ENCODE measurements at places on chromosomes 3 and 15. TPM values are rescaled to one million over a fixed set of nuclear protein-coding genes. Genes with fewer than 3 reads are reported as not detected.

The GMPS gene
- 102 TPM for total RNA-seq

The OXTR gene
- 3.9 TPM for total RNA-seq

The PDCD7 gene
- 26.2 TPM for total RNA-seq

The MDFIC2 gene
- not detected for total RNA-seq

The CHST14 gene
- total RNA-seq = 17.0 TPM

The DNAH1 gene
- total RNA-seq = 2.9 TPM

GRCh38 chr15:70437882-70438451, 325.4 kb downstream of the UACA start:
- H3K36me3 ChIP-seq = no peaks in the 10 kb centered on the region
- no peaks in the 10 kb centered on the region for H3K27me3 ChIP-seq
- H3K4me3 ChIP-seq = no peak overlapping the region
- peaks cover 48% of the 10 kb centered on the region for H3K4me1 ChIP-seq
- no peak overlapping the region for H3K27ac ChIP-seq
- DNase-seq = peak; percentile 59

DNA sequence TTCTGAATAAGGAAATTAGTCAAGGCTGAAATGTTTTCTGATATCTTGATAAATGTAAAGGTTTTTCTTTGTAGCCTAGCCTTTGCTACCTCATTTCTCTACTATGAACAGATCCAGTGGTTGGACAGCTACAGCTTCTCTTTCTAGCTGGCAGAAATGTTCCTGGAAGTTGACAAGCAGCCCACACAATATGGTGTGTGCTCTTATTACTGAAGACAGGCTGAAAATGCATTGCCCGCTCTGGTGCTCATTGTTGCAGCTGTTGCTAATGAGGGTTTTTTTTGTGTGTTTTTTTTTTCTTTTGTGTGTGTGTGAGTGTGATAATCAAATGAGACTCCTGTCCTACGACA, 844.3 kb upstream of the SEMA6D start:
- DNase-seq = no peak
- no peaks in the 10 kb centered on the region for H3K36me3 ChIP-seq
- no peak overlapping the region for H3K4me3 ChIP-seq

DNA sequence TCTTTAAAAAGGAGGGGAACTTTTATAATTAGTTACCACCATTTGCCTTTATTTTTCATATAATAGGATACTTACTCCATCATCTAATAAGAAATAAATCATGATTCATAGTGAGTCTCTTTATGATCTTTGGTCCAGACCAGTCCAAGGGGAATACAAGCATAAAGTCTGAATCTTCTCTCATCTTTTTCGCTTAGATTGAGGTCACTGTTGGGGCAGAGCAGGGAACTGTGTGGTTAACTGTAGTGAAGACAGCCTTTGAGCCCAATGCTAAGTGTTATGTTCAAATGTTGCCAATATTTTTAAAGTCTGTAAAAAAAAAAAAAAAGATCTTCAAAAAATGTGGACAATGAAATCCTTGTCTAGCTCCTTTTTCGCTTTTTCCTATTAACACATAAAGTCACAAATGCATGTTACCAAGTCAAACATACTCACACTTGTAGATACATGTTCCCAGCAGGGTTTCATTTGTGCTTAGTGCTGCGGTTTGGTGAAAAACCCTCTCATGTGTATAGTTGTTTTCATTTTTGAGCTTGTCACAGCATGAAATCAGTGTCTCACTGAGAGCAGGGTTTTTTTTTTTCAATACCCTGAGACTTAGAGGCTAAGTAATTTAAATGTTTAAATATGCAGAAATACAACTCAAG, 72.1 kb downstream of the EPHA3 start:
- DNase-seq = no peak
- no peak overlapping the region for H3K27ac ChIP-seq
- H3K4me1 ChIP-seq = no peaks in the 10 kb centered on the region
- no peaks in the 10 kb centered on the region for H3K36me3 ChIP-seq
- no peaks in the 10 kb centered on the region for H3K27me3 ChIP-seq

- H3K4me3 ChIP-seq = no peak overlapping the region
- DNase-seq = no peak
- H3K36me3 ChIP-seq = no peaks in the 10 kb centered on the region
- no peaks in the 10 kb centered on the region for H3K4me1 ChIP-seq
- no peak overlapping the region for H3K27ac ChIP-seq
Observed at GRCh38 chr15:85118581-85118980, 136.9 kb downstream of the PDE8A start.

GRCh38 chr3:190485830-190486532, 27.9 kb upstream of the IL1RAP start:
- H3K36me3 ChIP-seq = no peaks in the 10 kb centered on the region
- no peak for DNase-seq
- H3K27ac ChIP-seq = no peak overlapping the region
- no peaks in the 10 kb centered on the region for H3K4me1 ChIP-seq

DNA sequence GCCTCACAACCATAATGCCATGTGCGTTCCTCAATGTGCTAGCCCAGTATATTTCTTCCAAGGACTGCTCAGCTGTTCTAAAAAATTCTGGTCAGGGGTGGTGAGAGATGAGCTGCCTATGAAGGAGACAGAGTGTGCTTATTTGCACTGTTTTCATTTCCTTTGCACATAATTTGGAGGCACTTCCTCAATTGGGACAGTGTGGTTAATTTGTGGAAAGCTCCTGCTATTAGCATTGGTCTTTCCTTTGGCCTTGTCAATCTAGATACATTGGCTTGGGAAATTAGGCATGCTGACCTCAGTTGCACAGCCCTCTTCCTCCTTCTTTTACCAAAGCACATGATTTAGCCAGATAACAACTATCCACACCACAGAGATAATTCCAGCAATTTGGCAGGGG, 9.4 kb downstream of the FAM81A start:
- no peak overlapping the region for H3K27ac ChIP-seq
- no peaks in the 10 kb centered on the region for H3K36me3 ChIP-seq
- H3K4me1 ChIP-seq = no peaks in the 10 kb centered on the region
- no peak for DNase-seq
- no peaks in the 10 kb centered on the region for H3K27me3 ChIP-seq

DNA sequence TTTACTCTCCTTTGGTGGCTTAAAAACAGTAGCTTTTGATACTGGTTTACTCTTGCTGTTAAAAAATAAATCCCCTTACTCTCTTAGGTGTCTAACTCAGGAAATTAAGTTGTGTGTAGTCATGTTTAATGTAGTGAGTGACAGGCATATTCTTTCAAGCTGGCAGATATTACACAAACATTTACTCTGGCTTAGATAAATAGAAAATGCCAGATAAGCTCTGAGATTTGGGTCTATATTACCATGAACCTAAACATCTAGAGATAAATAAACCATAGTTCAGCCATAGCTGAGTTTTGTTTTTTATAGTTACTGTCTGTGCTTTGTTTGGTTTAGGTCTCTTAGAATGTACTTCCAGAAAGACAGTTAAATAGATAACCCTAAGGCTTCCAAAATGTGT, 2.4 kb downstream of the SEMA6D start:
- H3K4me1 ChIP-seq = no peaks in the 10 kb centered on the region
- no peak overlapping the region for H3K27ac ChIP-seq
- H3K4me3 ChIP-seq = no peak overlapping the region
- no peaks in the 10 kb centered on the region for H3K36me3 ChIP-seq

DNA sequence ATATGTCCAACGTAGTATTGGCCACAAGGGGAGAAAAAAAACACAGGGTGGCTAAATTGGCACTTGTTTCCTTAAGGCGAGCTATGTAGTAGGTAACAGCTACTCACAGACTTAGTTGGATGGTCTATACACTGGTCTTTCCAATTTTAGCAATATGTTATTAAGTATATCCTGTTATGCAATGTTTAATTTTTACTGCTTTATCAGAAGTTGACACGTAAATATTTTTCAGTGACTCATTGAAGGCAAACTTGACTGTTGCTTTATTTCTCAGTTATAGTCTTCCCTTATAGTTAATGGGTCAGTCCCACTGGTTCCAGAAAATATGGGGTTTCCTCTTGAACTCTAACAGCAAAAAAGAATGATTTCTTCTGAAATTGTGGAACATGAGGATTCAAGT, 46.5 kb downstream of the ADPGK start:
- DNase-seq = no peak
- H3K36me3 ChIP-seq = no peaks in the 10 kb centered on the region
- peaks cover 20% of the 10 kb centered on the region for H3K4me1 ChIP-seq

DNA sequence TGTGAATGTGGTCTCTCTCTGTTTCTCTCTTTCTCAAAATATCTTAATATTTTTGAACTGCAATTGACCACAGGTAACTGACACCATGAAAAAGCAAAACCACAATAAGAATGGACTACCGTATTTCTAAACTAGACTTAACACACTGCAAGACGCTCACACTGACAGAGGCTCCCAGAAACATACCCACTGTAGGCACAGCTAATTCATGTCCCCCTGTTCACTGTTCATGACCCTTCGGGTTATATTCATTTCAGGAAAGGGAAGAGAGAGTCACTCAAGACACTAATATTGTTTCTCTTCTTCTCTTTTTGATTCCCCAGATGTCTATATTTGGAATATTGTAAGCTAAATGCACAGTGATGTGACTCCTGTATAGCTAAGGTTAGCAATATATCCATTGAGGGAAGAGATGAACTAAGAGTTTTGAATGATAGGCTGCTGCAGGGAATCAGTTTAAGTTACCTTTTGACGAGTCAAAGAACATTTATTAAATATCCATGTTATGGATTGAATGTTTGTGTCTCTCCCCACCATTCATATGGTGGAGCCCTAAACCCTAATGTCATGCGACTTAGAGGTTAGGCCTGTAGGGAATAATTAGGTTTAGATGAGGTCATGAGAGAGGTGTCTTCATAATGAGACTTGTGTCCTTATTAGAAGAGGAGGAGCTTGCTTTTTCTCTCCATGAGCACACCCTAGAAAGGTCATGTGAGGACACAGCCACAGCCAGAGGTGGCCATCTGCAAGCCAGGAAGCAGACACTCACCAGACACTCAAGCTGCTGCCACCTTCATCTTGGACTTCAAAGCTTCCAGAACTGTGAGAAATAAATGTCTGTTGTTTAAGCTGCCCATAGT, 216.6 kb upstream of the GRM7 start:
- no peaks in the 10 kb centered on the region for H3K4me1 ChIP-seq
- H3K27ac ChIP-seq = no peak overlapping the region
- DNase-seq = no peak
- H3K36me3 ChIP-seq = no peaks in the 10 kb centered on the region
- H3K27me3 ChIP-seq = no peaks in the 10 kb centered on the region

DNA sequence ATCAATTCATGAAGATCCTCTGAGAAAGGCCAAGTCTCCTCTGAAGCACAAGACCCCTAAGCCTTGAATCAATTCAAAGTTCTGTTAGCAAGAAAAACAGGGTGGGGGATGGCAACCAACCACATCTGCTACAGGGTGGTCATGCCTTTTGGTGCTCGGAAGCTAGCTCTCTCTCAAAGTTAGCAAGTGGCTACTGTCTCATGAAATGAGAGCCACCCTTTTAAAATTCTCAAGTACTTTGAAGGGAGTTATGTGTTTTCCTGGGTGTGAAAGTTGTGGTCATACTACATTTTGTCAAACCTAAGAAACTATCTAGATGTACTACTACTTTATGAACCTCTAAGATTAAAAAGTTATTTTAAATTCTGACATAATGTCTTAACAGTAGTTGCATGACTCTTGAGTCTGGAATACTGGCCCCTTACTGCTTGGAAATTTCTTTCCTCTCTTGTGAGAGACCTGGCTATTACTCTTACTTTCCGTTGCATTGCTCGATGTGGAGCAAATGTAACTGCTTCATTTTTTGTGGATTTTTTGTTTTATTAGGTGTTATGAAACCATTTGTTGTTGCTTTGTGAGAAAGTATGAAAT, 116.1 kb downstream of the CHST2 start:
- H3K4me3 ChIP-seq = no peak overlapping the region
- no peaks in the 10 kb centered on the region for H3K27me3 ChIP-seq
- H3K4me1 ChIP-seq = no peaks in the 10 kb centered on the region
- H3K36me3 ChIP-seq = no peaks in the 10 kb centered on the region
- no peak overlapping the region for H3K27ac ChIP-seq

- H3K36me3 ChIP-seq = no peaks in the 10 kb centered on the region
- no peaks in the 10 kb centered on the region for H3K27me3 ChIP-seq
- no peak for DNase-seq
- no peak overlapping the region for H3K4me3 ChIP-seq
- H3K27ac ChIP-seq = no peak overlapping the region
Observed at GRCh38 chr3:7280318-7280717, 419.4 kb downstream of the GRM7 start.

GRCh38 chr15:58244536-58244935, 106.4 kb downstream of the AQP9 start:
- H3K4me1 ChIP-seq = no peaks in the 10 kb centered on the region
- H3K27ac ChIP-seq = no peak overlapping the region
- DNase-seq = no peak
- no peaks in the 10 kb centered on the region for H3K27me3 ChIP-seq

GRCh38 chr3:126021224-126021623, 52.2 kb downstream of the ROPN1B start:
- no peaks in the 10 kb centered on the region for H3K27me3 ChIP-seq
- no peak for DNase-seq
- no peaks in the 10 kb centered on the region for H3K4me1 ChIP-seq
- H3K36me3 ChIP-seq = no peaks in the 10 kb centered on the region

DNA sequence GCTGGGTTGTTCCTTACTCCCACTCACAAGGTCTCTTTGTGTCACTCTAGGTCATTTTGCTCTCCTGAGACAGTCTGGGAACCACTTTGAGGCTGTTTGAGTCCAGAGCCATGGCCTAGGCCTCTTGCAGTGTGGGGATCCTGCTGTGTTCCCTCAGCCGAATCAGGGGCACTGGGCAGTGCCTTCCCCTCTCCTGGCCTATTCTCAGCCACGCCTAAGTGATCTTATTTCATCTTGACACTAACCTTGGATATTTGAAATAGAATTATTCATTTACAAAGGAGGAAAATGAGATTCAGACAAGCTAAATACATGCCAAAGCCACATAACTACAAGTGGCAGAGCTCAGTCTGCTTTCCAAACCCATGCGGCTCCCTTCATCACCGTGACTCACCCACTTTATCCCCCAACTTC, 557.2 kb upstream of the TBL1XR1 start:
- no peaks in the 10 kb centered on the region for H3K27me3 ChIP-seq
- no peak overlapping the region for H3K27ac ChIP-seq
- peaks cover 2% of the 10 kb centered on the region for H3K4me1 ChIP-seq
- DNase-seq = no peak
- H3K36me3 ChIP-seq = no peaks in the 10 kb centered on the region
- no peak overlapping the region for H3K4me3 ChIP-seq

- no peaks in the 10 kb centered on the region for H3K36me3 ChIP-seq
- no peak for DNase-seq
- H3K4me3 ChIP-seq = no peak overlapping the region
- H3K27me3 ChIP-seq = no peaks in the 10 kb centered on the region
Observed at GRCh38 chr3:84904816-84905555, 53.8 kb upstream of the CADM2 start.

DNA sequence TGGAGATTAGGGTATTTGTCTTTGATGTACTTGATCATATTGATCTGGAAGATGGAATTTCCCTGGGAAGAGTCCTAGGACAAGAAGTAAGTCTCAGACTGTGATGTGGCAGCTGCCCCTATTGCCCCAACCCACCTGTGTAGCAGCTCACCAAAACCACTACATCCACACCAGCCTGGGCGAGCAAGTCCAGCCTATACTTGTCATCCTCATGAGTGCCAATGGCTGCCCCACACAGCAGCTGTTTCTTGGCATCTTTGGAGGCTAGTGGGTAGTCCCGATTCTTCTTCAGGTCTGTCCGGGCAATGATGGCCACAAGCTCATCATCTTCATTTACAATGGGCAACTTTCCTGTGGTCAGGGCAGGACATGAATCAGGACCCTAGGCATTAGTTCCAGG, 2.7 kb downstream of the IMPDH2 start:
- DNase-seq = no peak
- no peak overlapping the region for H3K27ac ChIP-seq
- H3K4me1 ChIP-seq = peaks cover 15% of the 10 kb centered on the region
- H3K27me3 ChIP-seq = no peaks in the 10 kb centered on the region
- no peak overlapping the region for H3K4me3 ChIP-seq

- no peaks in the 10 kb centered on the region for H3K36me3 ChIP-seq
- no peak overlapping the region for H3K27ac ChIP-seq
- no peak overlapping the region for H3K4me3 ChIP-seq
- no peaks in the 10 kb centered on the region for H3K27me3 ChIP-seq
Observed at GRCh38 chr3:23474580-23475357, 271.6 kb downstream of the UBE2E2 start.

All from Caco-2 (cell line).